ENCODE measurements at places on chromosomes 13 and 19.

DNA sequence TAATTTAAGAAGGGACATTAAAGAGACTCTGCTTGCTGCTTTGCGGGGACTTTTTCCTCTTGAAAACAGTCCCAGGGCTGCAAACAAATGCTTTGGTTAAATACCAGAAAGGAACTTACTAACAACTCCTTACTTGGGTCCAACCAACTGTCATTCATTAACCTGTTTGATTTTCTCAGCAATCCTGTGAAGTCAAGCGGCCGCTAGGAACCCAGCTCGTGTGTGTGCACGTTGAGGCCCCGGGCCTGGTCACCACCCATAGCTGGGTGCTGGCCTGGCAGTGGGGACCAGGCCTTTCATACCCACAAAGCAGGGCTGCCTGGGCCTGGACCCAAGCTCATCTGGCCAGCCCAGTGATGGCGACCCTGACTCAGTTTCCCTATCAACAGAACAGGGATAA, 50.7 kb downstream of the C1QTNF9 start:
- no peak for DNase-seq

- DNase-seq = no peak
Measured at GRCh38 chr19:56964410-56964920, 123.9 kb upstream of the PEG3 start.

GRCh38 chr13:114319441-114319913, 5.2 kb downstream of the CHAMP1 start:
- DNase-seq = no peak

GRCh38 chr13:34216256-34216655, 398.3 kb downstream of the RFC3 start:
- DNase-seq = no peak

DNA sequence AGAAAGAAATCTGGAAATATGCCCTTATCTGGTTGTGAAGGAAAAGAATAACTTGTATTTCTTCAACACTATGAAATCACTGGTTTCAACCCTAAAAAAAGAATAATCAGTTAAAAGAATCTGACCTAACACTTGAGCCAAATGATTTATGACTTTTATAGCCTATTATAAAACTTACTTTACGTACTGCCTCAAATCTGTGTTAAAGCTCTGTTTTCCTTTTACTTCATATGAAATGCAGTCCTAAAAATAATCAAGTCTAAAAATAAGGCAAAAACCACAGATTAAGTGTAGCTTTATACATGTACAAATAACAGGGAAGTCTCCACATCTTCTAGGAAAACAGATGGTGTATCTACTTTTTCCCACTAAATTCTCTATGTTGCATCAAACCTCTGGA, 101.3 kb downstream of the VWA8 start:
- no peak for DNase-seq

GRCh38 chr13:113851480-113851803, 12.4 kb downstream of the GAS6 start:
- no peak for DNase-seq

DNA sequence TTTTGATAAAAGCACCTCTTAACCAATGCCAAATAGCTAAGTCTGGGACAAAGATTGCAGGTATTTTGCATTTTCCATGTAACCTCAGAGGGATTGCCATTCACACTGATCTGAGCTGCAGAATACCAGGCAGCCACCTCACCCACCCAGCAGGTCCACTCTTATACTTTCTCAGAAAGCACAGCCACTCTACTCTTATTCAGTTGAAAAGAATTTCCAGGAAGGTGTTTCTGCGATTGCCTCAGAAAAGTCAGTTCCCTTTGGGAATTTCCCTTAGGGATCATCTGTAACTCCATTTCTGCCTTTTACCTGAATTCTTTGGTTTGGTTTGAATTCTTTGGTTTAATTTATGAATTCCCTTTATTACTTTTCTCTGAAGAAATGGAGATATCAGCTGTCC, 904 bp upstream of the ALOX5AP start:
- DNase-seq = no peak

GRCh38 chr13:30049692-30050091, 199.3 kb upstream of the UBL3 start:
- DNase-seq = no peak

- DNase-seq = no peak
Measured at GRCh38 chr19:42831221-42832019, 48.1 kb downstream of the PSG1 start.

- DNase-seq = no peak
Measured at GRCh38 chr13:48263196-48263595, 30.2 kb downstream of the ITM2B start.

- DNase-seq = no peak
Measured at GRCh38 chr13:58949646-58950045, 1214.1 kb downstream of the DIAPH3 start.

GRCh38 chr13:20514866-20515265, 10.8 kb downstream of the CRYL1 start:
- no peak for DNase-seq

DNA sequence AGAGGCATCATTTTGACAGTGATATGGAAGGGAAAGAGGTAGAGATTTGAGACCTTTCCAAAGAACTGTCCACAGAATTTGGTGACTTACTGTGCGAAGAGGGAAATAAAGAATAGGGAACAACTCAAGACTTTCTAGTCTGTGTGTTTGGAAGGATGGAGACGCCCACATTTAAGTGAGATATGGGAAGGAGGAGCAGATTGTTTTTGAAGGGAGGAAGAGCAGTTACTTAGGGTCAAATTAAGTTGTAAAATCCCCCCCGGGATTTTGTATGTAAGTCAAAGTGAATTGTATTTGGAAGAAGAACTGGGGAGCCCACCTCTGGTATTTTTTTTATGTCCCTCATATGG, 1.2 kb downstream of the USPL1 start:
- DNase-seq = no peak

DNA sequence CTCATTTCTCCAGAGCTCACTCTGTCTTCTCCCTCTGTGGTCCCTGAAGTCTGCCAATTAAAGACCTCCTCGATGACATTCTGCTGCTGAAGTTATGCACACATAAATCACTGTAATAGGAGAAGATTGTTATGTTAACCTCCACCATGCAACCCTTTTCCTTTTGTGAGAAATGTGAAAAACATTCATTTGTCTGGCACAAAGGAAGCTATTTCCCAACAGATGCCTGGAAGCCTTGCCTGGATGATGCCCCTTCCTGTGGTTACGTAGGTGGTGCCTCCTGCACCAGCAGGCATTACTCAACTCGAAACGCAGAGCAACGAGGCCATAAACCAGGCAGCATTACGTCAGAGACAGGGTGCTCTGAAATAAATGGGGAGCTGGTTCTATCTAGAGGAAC, 327.4 kb upstream of the ZNF507 start:
- no peak for DNase-seq

GRCh38 chr19:46489445-46490272, 6.0 kb downstream of the PNMA8B start:
- no peak for DNase-seq

DNA sequence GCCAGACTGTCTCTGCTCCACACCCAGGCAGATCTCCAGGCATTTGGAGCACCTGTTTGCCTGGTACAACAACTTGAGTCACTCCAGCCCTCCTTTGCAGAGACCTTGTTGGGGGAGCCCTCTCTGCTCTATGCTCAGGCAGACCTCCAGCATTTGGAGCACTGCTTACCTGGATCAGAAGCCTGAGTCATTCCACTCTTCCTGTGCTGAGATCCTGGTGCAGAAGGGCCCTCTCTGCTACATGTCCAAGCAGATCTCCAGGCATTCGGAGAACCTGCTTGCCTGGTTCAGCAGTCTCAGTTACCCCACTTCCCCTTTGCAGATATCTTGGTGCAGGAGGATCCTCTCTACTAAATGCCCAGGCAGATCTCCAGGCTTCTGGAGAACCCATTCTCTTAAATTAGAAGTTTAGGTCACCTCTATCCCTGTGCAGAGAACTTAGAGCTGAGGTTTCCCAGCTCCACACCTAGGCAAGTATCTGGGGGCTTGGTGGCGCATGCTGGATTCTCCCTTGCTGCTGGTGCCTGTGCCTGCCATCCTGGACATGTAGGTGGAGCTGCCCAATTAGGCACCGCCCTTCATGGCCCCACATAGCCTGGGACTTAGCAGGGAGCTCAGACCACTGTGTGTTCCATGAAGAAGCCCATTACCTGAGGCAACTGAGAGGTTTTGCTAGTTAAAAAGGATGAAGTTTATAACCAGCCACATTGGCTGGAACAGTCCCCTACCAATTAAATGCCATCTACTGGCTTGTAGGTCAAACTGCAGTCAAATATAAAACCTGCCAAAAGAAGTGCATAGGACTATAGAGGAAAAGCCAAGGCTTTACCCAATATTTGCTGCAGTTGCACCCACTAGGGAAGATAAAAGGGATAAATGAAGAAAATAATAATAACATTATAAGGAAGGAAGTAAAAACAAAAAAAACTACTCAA, 97.6 kb upstream of the SLITRK6 start:
- DNase-seq = no peak

All from NCI-H1092 (cell line).